ENCODE measurements at places on chromosomes 6 and 20.

DNA sequence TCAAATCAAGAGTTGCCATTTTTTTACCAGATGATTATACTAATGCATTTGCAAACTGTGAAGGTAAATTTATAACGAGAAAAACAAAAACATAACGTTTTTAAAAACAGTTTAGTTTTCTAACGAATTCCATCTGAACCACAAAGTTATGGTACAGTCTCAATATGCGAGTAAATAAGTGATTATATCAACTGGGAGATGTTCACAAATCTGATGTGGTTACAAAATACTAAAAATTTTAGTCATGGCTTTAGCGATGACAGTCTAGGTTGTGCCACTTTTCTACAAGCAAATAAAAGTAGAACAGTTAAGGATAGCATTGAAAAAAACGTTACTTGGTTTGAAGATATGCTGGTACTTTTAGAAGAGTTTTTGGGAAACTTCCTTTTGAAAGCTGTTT is 186.8 kb downstream of the FUT9 start:
- no peak for DNase-seq

GRCh38 chr6:16635810-16636602 is 125.3 kb downstream of the ATXN1 start:
- DNase-seq, result no peak

DNA sequence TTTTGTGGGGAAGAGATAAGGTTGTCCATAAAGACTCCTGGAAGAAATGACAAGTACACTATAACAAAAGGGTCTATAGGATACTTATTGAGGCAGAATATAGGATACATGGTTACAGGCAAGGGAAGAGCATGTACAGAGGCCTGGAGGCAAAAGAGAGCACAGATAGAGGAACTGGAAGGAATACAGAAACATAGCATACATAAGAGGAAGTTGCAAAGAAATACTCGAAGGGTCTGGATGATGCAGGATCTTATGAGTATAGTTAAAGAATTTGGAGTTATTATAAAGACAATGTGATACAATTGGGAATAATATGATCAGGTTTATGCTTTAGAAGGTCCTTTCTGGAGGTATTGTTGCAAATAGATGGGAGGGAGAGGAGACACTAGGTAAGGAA is 592.7 kb upstream of the POU3F2 start:
- DNase-seq, result no peak

GRCh38 chr6:8670792-8671191 is 235.4 kb upstream of the SLC35B3 start:
- no peak for DNase-seq

DNA sequence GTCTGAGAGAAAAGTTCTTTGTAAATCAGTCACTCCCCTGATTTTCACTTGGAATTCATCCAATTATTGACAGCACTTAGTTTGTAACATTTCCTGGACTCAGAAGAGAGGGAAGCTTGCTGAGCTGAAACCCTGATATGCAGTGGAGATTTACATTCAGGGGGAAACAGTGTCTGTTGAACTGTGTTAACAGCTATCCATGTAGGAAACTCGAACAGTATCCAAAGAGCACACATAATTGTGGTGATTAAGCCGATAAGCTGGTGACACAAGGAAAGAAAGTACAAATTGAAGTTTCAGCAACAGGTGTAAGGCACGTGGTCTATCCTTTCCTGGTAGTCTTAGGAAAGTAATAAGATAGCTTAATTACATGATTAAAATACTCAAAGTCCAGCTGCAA is 78.1 kb upstream of the FLRT3 start:
- DNase-seq, result no peak

- DNase-seq, result no peak
Observed at GRCh38 chr20:36273414-36274180, 32.5 kb upstream of the DLGAP4 start.

Measured in T-helper 2 cell (primary cell).